Stimulated activated CD8-positive, alpha-beta memory T cell treated with anti-CD3 and anti-CD28 coated beads, Interleukin-4, amount 100 ng/mL, for 24 hours (primary cell): ENCODE measurements at places on chromosomes 7 and 10.
A peak's percentile ranks its signal among the peaks of the same experiment; 100 is the strongest.

- no peak for DNase-seq
These were observed 90.1 kb downstream of the KCNMA1 start for GRCh38 chr10:77547307-77548050.

- no peak for DNase-seq
These were observed 13.6 kb downstream of the DGKB start for GRCh38 chr7:14888962-14889361.

DNA sequence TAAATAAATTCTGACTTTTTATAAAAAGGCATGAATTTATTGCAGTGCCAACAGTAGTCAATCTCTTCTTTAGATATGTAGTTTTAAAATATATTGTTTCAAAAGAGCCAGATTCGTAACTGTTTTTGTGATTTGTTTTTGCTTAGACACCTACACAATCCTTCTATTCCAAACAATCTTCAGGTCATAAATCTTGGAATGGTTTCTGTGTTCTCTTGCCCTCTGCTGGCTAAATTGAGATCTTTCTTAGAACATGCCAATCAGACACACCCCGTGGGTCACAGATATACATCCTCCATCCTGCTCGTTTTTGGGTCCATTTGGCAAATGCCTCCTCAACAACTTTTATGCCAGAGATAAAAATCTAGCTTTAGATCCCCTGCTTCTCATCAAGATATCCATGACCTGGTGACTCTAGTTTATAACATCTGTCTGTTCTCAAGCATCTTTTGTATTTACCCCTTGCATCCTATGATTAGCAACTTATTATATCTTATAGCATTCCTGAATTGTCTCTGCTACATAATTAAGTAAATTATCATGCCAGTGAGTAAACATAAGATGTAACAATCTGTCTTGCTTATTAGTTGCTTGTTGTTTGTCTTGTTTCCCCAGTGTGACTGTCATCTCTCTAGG is 35.3 kb upstream of the IFRD1 start:
- DNase-seq: no peak

DNA sequence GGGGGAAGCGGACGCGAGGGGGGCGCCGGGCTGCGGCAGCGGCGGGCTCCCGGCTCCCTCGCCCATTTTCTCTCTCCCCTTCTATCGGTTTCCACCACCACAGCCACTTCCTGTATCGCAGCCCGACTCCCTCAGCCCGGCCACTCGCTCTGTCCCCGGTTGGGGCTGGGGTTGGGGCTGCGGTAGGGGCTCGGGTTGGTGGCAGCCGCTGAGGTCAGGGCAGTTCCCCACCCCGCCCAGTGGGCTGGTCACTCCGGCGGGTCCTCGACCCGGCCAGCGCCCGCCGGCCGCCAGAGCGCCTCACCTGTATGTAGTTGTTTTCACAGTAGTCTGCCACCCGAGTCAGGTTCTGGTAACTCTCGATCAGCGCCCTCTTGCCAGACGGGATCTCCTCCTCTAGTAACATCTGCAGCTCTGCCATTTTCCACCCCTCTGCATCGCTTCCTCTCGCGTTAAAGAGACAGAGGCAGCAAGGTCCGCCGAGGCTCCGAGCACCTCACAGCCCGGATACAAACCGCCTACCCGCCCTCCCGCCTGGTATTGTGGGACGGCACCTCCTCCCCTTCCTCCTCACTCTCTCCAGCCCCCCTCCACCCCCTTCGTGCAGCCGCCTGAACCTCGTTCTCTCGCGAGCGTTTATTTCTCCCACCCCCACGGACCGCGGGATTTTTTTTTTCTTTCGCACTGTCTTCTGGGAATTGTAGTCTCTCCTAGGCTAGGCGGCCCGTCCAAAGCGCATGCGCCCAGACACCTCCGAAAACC is at the start of gene ABI1:
Gene ABI1 (minus strand): TSS at position 516 of the 762 bp plus-strand sequence. CDS start 95 bp downstream, at position 421.
- peak; percentile 94 for DNase-seq

GRCh38 chr7:7051206-7051877 is 131.0 kb upstream of the C1GALT1 start:
- no peak for DNase-seq

DNA sequence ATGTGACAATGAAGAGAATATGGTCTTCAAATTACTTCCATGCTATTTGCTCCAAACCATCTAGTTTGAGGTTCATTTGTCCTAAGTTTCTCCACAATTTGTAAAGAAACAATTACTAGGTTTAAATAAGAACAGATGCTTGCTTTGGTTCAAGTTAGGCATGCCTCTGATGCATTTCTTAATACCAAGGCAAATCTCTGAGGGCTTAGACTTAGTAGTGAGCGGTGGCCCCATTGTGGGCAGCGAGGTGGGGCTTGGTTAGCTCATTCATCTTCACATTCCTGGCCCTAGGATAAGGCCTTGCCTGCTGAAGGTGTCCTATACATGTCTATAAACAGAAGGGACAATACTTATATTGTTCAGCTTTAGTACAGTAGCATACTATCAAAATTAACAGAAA is 52.4 kb upstream of the RHEB start:
- no peak for DNase-seq

DNA sequence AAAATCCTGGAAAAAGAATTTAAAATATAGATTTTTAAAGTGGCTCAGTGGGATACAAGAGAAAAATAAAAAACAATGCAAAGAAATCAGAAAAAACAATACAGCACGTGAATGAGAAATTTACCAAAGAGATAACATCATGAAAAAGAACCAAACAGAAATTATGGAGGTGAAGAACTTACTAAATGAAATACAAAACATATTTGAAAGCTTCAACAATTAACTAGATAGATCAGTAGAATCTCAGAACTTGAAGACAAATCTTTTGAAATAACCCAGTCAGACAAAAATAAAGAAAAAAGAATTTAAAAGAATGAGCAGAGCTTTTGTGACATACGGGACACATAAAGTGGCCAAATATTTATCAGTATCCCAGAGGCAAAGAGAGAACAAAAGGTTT is 71.2 kb upstream of the DIP2C start:
- no peak for DNase-seq

DNA sequence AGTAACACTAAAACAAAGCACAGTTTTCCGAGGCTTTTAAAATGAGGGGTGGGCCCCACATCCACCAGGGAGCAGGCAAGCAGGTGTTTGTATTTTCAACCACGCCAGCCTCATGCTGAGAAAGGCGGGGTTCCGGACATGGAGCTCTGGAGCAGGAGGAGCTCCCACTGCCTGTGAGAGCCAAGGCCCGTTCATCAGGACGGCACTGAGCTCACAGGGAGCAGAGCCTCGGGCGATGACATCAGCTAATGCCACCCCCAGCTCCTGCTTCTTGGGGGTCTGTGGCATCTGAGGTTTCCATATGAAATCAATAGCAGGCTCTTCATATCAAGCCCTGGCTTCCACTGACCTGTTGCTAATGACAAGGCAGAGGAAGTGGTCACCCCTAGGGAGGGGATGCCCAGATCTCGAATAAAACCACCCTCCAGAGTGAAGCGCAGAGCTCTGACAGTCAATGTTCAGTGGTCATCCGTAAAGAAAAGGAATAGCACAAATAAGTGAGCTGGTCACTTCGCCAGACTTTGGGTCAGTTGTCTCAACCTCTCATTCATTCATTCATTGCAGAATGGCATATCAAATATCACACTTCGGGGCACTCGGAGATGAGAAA is 89.1 kb downstream of the TNS3 start:
- DNase-seq: no peak

DNA sequence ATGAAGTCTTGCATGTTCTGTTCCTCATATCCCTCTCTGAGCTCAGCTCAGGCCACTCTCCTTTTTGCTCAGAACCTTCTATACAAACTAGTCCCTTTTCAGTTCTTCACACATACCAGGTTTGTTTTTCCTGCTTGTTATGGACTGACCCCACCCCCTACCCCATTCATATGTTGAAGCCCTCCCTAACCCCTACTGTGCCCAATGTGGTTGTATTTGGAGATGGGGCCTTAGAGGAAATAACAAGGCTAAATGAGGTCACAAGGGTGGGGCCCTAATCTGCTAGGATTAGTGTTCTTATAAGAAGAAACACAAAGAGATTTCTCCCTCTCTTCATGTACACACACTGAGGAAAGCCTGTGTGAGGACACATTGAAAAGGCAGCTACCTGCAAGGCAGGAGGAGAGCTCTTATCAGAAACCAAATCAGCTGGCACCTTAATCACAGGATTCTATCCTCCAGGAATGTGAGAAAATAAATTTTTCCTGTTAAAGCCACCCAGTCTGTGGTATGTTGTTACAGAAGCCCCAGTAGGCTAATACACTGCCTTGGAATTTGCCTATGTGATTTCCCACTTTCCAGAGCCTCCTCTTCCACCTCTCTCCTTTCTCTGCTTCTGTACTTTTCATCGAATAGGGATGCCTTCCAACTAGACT is 67.3 kb upstream of the DNAJB12 start:
- no peak for DNase-seq

- no peak for DNase-seq
These were observed 221.2 kb downstream of the CCSER2 start for GRCh38 chr10:84549368-84550165.

- DNase-seq: no peak
These were observed 373.5 kb upstream of the LRRTM3 start for GRCh38 chr10:66552331-66552730.

GRCh38 chr7:124489082-124489819 is 276.3 kb downstream of the GPR37 start:
- no peak for DNase-seq

DNA sequence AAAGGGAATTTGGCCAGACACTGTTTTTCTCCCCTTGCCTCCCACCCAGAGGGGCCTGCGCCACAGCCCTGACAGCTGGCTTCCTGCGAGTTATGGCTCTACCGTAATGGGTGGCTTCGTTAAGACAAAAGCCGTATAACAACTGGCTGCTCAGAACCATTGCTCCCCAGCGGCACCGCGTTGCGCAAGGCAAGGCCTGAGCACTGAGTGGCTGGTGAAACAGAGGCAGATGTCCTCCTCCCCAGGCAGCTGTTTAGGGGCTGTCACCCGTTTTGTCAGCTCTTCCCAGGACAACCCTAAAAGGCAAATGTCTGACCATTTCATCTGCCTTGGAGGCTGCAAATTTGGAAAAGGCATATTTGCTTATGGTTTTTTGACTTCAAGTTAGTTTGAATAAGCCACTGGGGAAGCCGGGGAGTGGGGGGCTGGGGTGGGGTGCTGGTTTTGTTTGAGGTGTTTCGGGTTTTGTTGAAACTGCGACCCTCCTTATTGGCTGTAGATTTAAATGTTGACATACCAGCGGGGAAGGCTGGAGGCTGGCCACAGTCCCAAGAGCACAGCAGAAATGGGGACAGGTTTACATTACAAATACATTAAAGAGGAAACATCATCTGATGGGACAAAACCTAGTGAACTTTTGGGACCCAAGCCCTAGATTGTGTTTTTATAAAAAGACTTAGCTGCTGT is 681 bp upstream of the SPOCK2 start:
- no peak for DNase-seq

DNA sequence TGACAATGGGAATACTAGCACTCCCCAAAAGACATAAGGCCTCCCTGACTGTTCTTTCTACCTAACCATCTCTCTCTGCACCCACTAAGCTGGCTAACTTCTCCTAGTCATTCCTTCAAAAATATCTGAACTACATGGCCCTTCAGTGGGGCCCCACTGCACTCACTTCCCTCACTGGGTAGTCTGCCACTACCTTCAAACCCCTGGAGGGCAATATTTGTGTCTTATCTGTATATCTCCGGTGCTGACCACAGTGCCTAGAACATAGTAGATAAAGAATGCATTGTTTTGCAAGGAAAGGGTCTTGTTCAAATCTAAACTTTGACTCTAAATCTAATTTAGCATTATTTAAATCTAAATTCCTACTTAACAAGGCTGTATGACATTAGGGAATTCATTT is 44.3 kb downstream of the CACUL1 start:
- no peak for DNase-seq

DNA sequence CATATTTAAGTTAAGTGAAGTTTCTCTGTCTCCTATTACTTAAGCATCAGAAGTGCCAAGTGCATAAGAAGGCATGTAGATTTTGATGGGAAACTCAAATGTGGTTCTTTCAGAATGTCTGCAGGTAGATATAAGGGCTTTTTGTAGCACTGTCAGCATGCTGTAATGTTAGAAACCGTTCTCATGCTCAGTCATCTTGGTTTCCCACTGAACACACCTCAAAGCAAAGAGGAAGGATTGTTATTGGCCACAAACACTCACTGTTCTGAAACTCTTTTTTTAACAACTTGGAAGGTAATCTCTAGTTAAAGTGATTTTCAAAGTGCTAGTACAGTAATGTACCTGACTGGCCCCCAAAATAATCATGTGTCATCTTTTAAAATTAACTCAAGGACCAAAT is 126.0 kb downstream of the AASS start:
- DNase-seq: no peak

- DNase-seq: no peak
These were observed 16.0 kb downstream of the FAM13C start for GRCh38 chr10:59346321-59346720.
